Lower leg skin (tissue), 4 donors: ENCODE measurements at places on chromosomes 13 and 19.

GRCh38 chr13:20441879-20442278 lies 83.8 kb downstream of the CRYL1 start:
- no peak for DNase-seq

DNA sequence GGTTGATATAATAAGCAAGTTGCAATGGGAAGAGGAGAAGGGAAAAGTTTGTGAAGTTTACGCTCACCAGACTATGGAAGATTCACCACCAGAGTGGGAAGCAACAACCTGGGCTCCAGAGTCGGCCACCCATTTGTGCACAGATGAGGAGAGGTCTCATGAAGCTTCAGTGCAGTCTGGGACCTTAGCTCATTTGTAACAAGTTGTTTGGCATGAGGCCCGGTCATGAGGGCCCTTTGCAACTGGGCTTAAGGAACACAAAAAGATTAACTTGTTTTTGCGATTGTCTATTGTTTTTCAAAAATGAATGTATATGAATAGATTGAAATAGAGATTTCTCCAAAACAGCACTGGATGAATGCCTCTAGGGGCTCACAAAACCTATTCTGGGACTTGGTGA lies 94.2 kb downstream of the ZNF737 start:
- no peak for DNase-seq

DNA sequence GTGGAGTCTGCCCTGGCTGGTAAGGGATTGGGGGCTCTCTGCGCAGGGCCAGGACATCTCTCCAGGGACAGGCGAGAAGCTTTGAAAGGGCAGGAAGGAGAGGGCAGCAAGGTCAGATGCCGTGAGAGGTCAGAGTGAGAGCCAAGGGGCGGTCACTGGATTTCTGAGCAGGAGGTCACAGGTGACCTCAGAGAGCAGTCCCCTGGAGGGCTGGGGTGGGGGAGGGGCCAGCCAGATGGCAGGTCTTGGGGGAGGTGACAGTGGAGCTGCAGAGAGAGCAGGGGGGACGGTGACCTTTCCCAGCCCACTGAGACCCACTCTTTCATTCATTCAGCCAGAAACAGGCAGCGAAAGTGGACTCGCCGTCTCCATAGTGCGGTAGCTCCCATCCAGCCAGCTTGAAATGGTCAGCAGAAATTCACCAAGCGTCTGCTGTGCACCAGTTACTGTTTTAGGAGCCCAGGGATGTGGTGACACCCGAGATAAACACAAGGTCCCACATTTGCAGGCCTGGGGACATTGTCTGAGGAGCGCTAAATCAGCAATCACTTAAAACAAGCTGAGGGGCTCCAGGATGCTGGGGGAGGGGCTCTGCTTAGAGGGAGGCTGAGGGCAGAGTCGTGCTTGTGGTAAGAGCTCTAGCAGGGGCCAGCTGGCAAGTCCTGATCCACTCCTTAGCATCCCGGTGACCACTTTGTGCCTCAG lies 10.2 kb downstream of the CARM1 start:
- no peak for DNase-seq

- DNase-seq, result no peak
Measured at GRCh38 chr13:103188713-103189326, 122.6 kb upstream of the SLC10A2 start.
